Stimulated activated effector memory CD8-positive, alpha-beta T cell treated with anti-CD3 and anti-CD28 coated beads, Interleukin-12 subunit alpha, Interleukin-12 subunit beta, amount 100 ng/mL, for 72 hours (primary cell): ENCODE measurements at places on chromosomes 16 and 17.

DNA sequence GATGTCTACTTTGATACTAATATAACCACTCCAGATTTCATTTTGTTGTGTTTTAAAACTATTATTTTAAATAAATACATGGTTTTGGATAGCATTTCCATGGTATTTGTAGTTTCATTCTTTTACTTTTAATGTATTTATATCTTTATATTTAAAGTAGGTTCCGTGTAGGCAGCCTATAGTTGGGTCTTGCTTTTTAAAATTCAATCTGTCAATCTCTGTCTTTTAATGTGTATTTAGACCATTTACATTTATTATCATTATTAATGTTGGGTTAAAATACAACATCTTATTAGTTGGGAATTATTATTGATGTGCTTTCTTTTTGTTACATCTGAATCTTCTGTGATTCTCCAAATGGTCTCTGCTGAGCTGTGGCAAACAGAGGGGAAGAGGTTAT is 412.1 kb downstream of the NPIPA7 start:
- DNase-seq: no peak

DNA sequence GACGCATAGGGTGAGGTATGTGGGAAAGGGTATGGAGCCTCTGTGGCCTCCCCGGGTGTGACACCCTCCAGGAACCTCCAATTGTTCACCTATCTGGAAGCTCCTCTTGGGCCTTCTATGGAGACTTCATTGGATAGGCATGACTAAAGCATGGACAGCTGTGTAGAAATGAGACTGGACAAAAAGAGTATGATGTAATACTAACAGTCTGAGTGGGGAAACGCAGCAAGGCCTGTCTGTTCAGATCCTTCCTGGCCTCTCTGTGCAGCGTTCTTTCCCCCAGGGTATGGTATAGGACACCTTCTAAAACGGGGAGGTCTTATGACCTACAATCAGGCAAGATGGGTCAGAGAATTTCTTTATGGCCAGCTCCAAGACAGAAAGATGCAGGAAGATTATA is 30.7 kb upstream of the CCNF start:
- DNase-seq: no peak

DNA sequence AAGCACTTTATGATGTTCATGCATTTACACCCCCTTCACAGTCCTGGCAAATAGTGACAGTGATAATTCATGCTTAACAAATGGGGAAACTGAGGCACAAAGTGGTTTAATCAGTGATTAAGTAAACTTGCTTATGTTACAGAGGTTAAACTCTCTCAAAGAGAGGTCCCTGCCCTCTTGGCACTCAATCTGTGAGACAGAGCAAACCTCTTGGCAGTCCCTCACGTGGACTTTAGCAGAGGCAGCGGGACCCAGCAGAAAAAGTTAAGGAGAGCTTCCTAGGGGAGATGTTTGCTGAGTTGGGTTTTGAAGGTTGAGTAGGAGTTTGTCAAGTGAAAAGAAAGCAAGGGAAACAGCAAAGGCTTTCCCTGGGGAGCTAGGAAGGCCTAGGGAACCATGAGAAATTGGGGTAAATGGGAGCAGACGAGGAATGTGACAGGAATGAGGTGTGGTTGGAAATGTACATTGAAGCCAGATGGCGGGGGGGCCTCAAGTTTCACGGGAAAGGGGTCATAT is 10.7 kb downstream of the SOCS1 start:
- no peak for DNase-seq

DNA sequence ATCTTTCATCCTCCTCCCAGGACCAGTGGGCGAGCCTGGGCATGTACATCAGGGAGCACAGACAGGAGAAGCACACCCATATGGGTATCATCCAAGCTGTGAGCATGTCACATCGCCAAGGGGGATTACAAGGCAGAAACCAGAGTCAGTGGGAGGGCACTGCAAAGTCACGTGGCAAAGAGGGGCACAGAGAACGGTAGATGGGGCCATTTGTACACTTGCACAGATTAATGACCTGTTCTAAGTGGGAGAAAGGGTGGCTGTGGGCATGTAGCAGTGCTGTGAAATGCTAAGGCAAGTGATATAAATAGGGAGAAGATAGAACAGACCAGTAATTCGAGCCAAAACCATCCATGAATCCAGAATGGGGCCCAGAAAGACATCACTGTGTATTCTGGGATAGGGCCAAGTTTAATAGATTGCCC is 265.0 kb downstream of the CPPED1 start:
- DNase-seq: no peak

DNA sequence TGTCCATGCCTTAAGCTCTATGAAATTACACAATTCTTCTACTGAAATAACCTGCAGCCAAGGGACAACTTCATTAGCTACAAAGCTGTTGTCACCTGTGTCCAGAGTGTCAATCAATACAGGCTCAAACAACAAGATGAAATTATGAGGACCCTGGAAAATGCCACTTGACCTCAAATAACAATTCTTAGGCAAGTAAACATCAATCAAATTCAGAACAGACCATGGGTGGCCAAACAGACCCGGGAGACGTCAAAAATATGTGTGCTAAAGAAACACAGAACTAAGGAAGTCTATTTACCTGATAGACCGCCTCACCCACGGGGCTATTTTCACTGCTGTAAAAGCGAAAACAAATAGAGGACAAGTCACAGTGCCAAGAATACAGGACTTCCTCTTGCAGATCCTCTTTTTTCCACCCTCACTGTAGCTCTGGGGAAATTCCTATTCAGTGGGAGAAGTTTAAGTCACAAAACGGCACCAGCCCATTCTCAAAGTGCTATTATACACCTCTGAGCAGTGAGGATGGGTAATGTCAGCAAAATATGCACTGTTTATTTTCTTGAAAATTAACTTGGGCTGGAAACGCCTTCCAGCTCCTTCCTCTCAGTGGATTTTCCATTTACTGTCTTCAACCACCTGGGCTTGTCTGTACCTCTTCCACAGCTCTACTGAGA is 2.7 kb downstream of the LITAF start:
- no peak for DNase-seq

DNA sequence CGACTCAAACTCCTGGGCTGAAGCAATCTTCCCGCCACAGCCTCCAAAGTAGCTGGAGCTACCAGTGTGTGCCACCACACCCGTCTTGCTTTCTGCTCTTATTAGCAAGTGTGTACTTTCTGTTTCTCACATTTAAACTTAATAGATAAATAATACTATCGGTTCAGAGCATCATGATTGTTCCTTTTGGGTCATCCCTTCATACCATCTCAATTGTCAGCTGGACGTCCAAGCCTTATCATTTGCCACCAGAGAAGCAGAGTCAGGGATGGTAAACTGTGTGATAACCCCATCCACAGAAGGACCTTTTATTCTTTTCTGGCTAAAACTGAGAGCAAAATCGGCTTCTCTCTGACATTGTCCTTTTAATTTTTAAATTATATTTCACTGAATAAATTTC is 279.8 kb upstream of the GOT2 start:
- no peak for DNase-seq

DNA sequence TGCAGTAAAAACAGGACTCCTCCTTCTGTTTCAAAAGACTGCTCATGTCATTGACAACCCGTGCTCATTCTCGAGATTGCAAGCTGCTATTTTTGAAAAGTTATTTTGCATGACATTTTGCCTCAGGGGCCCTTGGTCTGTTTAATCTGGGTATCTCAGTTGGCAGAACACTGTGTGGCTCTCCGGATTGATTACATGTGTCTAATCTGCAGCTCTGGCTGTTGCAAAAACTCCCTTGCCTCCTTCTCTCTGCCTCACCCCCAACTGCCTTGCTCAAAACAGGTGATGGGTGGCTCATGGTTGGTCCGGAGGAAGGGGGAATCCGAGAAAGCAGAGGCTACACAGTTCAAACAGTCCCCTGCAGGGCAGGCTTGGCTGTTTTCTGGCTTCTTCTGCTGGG is 25.3 kb downstream of the GINS3 start:
- no peak for DNase-seq

- no peak for DNase-seq
These were observed 9.2 kb upstream of the ITGA3 start for GRCh38 chr17:50046667-50047066.

GRCh38 chr17:2580661-2581060 is 12.8 kb upstream of the PAFAH1B1 start:
- no peak for DNase-seq

- no peak for DNase-seq
These were observed 28.6 kb upstream of the WSB1 start for GRCh38 chr17:27265333-27265732.

DNA sequence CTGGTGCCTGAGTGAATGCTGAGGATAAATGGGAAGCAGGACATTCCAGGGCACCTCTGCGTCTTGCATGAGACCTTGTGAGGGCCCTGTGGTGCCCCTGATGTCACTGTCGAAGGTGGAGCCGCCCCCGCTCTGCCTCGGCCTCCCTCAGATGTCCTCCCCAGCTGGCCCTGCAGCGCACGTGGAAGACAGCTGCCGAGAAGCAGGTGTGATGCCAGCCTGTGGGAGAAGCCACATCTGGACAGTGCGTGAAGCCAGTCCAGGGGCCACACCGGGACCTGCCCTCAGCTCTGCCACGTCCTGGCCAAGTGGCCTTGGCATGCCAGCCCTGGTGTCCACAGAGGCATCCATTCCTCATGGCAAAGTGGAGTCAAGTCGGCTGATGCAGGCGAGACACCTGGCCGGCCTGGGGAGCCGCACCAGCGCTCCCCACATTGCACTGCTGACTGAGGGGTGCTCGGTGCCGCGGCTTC is 21.6 kb upstream of the METRNL start:
- no peak for DNase-seq

- DNase-seq: no peak
These were observed 20.1 kb upstream of the CCL5 start for GRCh38 chr17:35900280-35900679.

GRCh38 chr17:48625495-48626244 is 488 bp downstream of the HOXB9 start:
- DNase-seq: peak; percentile 49

DNA sequence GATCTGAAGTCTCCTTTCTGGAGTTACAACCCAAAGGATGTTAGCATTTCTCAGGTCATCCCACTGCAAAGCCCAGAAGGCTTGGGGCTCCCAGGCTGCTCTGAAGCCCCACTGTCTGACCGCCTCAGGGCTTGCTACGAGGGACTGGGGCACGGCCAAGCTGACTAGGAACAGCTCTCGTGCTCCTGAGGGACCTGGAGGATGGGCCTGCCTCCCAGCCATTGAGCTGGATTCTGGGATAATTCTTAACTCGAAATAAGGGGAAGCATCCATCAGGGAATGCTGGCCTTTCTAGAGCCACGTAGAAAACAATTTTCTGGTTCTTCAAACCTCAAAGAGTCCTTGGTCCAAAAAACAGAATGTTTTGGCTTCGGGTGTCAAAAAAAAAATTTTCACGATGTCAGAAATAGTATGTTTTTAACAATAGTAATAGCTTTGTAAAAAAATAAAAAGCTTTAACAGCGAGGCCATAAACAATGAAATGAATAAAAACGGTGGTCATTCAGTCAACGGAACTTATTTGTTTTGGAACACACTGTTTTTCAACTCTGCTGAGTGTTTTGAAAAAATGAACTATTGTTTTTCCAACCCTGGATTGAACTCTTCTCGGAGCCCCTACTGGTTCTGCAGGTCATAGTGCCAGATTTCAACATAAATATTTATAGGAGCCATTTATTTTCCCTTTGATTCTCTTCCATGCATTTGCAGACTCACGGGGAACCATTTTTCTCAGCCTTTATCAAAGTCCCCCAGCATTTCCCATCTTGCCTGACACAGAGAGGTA is 16.4 kb upstream of the HERPUD1 start:
- no peak for DNase-seq

DNA sequence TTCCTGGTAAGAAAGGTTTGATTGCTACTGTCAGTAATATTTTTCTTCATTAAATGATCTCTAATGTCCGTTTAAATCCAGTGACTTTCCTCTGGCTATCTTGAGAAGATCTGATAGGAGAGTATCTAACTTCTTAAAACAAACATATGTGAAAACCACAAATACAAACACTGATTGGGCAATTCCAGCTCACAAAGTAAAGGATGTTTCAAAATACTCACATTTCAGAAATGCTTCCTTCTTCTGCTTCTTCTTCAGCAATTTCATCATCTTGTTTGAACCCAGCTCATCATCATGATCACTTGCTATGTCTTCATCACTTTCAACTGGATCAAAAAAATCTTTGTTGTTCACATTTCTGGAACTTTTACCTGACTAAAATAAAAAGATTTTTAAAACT is 64.3 kb upstream of the RBL2 start:
- DNase-seq: no peak
